ENCODE measurements at places on chromosomes 1 and 21. TPM values are rescaled to one million over a fixed set of nuclear protein-coding genes. Genes with fewer than 3 reads are reported as not detected.

The COL9A2 gene
- 1.1 TPM for total RNA-seq

The NENF gene
- total RNA-seq: 126 TPM

The OPRD1 gene
- total RNA-seq: not detected

The LIPI gene
- not detected for total RNA-seq

The KCNJ6 gene
- total RNA-seq: not detected

The ZFP69 gene
- 2.8 TPM for total RNA-seq

The CFHR1 gene
- total RNA-seq: 0.25 TPM

The AJAP1 gene
- total RNA-seq: 0.59 TPM

The ADAMTS4 gene
- total RNA-seq: 2.2 TPM

Data from cardiac ventricle fibroblast (primary cell).